Fibroblast of skin of abdomen (primary cell): ENCODE measurements at places on chromosomes 3 and 15.

DNA sequence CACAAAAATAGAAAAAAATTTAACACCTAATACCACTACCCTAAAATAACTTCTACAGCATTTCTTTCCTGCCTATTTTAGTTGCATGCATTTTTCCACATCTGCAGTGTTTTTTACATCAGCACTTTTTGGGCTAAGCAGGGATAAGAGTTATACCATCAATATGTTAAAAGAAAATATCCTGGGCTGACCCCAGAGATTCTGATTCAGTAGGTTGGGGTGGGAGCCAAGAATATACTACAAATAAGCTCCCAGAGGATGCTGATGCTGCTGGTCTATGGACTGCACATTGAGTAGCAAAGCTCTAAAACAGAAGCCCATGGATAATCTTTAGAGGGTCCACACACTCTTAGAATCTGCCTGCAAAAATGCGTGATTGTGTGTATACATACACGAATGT lies 14.8 kb downstream of the FYCO1 start:
- DNase-seq: peak; percentile 46

DNA sequence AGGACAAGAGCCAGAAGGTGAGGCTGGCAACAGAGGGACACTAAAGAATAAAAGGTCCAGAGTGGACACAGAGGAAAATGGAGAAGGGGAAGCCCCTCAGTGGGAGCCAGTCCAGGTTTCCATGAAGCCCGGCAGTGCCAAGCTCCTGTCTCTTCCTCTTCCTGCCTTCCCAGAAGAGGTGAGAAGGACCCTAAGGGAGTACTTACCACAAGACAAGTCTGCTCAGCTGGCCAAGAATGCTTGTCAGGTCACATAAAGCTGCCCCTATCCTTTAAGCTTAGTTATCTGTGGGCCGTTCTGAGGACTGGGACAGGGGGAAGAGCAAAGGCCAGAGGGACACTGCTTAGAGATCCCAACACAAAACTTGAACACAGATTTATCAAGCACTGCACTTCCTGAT lies 100.2 kb downstream of the RYK start:
- DNase-seq: no peak

GRCh38 chr15:97899981-97900380 lies 60.5 kb upstream of the ARRDC4 start:
- no peak for DNase-seq

DNA sequence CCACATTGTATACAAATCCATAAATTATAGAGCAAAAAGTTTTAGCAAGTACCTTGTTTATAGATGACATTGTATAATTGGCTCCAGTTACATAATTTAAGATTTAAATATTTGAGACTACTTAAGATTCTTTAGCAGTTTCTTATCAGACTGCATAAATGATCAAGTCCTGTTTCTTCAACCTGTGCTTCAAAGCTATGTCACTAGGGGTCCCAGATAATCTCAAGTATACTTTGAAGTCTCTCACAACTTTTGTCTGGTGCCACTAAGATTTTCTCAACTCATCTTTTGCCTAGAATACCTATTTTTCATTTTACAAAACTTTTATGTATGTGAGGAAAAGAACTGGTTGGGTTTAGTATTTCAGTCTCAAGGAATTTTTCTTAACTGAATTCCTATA lies 205.5 kb downstream of the STAG1 start:
- DNase-seq: peak; percentile 10

- DNase-seq: peak; percentile 30
These were observed 69.1 kb downstream of the TTC23 start for GRCh38 chr15:99180086-99180963.

- no peak for DNase-seq
These were observed 77.2 kb downstream of the RTP4 start for GRCh38 chr3:187445356-187445755.

- DNase-seq: no peak
These were observed 35.5 kb downstream of the USF3 start for GRCh38 chr3:113660896-113661295.

GRCh38 chr3:160168246-160168645 lies 57.0 kb upstream of the C3orf80 start:
- no peak for DNase-seq

- no peak for DNase-seq
These were observed 21.6 kb downstream of the CHAC1 start for GRCh38 chr15:40974879-40975278.

- DNase-seq: no peak
These were observed 35.8 kb downstream of the MYO9A start for GRCh38 chr15:72082176-72082575.

DNA sequence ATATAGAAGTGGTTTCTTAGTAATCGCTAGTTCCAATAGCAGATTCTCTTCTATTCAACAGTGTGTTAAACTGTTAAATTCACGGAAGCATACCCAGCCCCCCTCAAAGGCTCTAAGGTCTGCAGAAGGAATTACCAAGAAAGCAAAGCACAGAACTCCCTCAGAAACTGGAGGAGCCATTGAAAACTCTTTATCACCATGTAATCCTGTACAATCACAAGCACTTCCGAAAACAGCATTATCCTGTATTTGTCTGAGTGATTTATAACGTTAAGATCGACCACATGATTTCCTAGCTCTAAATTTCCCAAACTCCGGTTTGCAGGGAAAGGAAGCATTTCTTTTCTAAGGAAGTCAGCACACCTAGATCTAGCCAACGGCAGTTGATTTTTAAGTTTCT lies 20.0 kb downstream of the MYO1E start:
- no peak for DNase-seq

DNA sequence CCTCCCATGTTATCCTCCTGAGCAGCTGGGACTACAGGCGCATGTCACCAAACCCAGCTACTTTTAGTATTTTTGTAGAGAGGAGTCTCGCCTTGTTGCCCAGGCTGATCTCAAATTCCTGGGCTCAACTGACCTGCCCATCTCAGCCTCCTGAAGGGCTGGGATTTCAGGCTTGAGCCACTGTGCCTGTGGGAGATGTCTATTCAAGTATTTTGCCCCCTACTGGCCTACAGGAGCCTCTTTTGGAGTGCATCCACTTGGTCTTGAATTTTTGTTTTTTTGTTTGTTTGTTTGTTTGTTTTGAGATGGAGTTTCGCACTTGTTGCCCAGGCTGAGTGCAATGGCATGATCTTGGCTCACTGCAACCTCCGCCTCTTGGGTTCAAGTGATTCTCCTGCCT lies 3.2 kb upstream of the DHX30 start:
- DNase-seq: no peak

- no peak for DNase-seq
These were observed 173.2 kb upstream of the CHRM5 start for GRCh38 chr15:33795070-33795469.

DNA sequence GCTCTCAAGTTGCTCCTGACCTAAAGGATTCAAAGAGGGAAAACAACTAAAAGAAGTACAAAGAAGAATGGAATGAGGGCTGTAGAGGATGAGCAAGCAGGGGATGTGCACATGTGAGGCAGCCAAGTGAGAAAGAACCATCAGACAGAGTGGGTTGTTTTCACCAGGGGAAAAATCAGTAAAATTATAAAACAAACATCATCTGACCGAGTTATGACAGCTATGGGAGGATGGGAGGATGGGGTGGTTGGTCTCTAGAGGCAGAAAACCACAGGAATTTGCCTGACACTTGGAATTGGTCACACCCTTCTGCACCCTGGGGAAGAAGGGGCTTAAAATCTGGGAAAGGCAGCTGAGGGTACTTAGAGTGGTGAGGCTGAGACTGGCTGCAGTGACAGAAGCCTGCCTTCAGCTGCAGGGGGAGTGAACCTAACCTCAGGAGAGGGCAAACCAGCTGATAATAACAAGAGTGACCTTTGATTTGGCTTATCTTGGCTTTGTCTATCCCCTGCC lies 10.1 kb downstream of the ARHGAP31 start:
- DNase-seq: peak; percentile 88

- DNase-seq: peak; percentile 7
These were observed 31.2 kb downstream of the SLC25A36 start for GRCh38 chr3:140972833-140973232.

DNA sequence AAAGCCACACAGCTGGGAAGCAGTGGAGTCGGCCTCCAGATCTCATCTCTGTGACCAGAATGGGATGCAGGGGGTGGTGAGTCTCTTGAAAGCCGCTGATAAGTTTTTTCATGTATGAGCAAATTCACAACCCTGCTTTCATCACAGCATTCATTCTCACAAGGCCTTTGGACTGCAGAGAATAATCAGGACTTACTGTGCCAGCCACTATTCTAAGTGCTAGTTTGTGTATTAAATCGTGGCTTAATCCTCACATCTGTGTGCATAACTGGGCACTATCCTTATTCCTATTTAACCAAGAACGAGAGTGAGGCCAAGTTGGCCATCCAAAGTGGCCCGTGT lies 64.2 kb upstream of the POLG start:
- DNase-seq: no peak

DNA sequence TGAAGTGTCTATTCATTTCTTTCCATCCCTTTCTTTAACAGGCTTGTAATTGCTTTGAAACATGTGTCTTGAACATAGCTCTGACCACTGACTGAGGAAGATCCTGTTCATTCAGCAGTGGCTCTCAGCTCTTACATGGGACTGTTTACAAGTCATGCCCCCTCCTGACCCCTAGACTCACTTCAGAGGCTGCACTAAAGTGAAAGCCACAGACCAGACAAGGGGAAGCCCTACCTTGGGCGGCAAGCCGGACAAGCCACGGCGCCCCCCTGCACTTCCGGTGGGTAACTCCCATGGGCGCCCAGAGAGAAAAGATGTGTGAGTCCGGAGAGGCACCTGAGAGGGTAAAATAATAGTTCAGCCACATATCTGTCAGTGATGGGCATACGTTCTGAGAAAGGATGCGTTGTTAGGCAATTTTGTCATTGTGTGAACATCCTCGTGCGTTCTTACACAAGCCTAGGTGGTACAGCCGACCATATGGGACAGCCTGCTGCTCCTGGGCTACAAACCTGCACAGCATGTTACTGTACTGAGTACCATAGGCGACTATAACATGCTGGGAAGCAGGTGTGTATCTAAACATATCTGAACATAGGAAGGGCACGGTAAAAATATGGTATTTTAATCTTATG lies 116.2 kb downstream of the CHSY1 start:
- no peak for DNase-seq

- DNase-seq: no peak
These were observed 1.2 kb downstream of the MANF start for GRCh38 chr3:51386159-51386851.

- no peak for DNase-seq
These were observed 68.6 kb upstream of the ONECUT1 start for GRCh38 chr15:52858782-52859176.

DNA sequence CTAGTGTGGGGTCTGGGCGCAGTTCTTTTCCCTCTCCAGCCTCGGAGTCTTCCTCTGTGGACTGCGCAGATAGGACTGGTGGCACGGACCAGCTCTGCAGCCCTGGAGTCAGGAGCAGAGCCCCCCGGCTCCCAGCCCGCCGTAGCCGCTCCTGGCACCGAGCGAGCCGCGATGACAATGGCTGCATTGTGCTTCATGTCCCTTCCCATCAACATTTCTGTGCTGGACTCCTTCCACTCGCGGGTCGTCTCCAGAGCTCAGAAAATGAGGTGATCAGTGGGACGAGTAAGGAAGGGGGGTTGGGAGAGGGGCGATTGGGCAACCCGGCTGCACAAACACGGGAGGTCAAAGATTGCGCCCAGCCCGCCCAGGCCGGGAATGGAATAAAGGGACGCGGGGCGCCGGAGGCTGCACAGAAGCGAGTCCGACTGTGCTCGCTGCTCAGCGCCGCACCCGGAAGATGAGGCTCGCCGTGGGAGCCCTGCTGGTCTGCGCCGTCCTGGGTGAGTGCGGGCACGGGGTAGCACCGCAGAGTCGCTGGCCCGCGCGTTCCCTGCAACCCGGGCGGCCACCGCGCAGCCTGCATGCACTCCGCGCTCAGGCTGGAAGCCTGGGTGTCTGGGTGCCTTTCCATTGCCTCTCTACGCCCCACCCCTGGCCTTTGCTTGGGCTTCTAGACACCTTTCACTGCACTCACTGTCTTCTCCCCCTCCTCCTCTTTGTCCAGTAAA lies at the start of gene TF:
Gene TF, plus strand, starts transcription at position 413 of the 731 bp plus-strand sequence. Its CDS starts 48 bp downstream, at position 461.
- no peak for DNase-seq

- DNase-seq: no peak
These were observed 23.7 kb upstream of the SFMBT1 start for GRCh38 chr3:53069422-53070068.

DNA sequence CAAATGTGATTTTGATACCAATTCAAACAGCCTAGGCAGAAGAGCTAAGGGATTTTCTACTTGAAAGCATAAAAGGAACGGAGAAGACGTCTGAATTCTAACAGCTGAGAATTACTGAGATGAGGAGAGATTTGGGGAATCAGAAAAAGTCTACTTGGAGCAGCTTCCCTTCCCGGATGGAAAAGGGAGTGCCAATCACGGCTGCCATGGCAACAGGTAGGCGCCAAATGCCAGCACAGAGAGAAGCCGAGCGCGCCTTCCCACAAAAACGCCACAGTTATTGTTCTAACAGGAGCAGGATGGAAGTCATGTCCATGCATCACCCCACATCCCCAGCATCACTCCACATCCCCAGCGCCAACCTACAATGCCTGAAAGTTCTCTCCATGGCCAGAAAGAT lies 63.5 kb upstream of the PRR20G start:
- DNase-seq: no peak

DNA sequence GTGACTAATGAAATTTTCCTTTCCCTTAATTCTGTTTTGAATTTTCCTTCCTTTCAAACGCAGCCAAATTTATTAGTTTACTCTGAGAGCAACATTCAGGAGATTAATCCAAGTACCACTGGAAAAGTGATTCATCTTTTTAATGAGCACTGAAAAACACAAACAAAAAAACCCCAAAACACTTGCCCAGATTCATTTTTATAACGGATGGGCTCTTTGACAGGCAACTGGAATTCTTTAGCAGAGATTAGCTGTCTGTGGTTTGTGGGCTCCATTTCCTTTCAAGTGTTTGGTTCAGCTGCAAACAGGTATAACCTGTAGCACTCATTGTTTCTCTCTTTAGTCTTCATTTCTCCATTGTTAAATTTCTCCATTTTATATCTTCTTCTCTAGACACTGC lies 3.1 kb upstream of the POLR2M start:
- no peak for DNase-seq
